ENCODE measurements at places on chromosomes 12 and 14. TPM values are rescaled to one million over a fixed set of nuclear protein-coding genes. Genes with fewer than 3 reads are reported as not detected.

ALDH6A1 gene
- 28.2 TPM for total RNA-seq

FOXN4 gene
- total RNA-seq, result 2.0 TPM

TAS2R7 gene
- not detected for total RNA-seq

OVCH1 gene
- 3.2 TPM for total RNA-seq

NRXN3 gene
- total RNA-seq, result 19.8 TPM

RNASE7 gene
- total RNA-seq, result not detected

RILPL1 gene
- total RNA-seq, result 11.8 TPM

P2RX2 gene
- total RNA-seq, result 2.8 TPM

RNASE11 gene
- not detected for total RNA-seq

MORN3 gene
- 0.80 TPM for total RNA-seq

GPR137C gene
- 6.1 TPM for total RNA-seq

BATF gene
- 2.6 TPM for total RNA-seq

- DNase-seq, result no peak
Observed at GRCh38 chr14:68234101-68234905, 414.7 kb downstream of the RAD51B start.

GRCh38 chr14:26636561-26636960, 38.7 kb upstream of the NOVA1 start:
- no peak for DNase-seq

DNA sequence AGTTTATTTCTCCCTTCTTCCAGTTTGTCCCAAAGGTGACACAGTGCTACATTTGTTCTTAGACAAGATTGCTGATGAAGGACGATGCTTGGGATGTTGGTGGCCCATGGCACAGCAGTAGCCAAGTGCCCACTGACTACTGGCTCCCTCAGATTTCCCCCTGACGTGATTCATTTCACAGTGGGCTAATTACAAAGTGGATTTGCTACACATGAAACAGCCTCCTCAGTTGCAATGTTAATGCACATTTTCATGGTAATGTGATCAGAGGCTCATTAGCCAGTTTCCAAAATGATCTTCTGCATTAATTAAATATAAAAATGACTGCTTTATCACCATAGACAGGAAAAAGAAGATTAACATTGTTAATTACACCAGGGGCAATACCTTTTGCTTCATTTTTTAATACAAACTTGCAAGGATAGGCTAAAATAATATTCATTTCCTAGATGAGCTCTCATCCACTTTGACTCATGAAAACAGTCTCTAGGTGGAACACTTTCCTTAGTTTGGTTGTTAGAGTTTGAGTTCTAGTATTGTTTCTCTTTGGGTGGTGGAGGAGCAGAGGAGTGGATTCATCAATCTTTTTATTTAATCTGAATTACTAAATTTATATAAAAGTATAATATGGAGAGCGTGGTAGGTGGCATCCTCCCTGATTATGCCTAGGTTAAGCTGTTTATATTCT, 250.9 kb downstream of the PDZRN4 start:
- DNase-seq, result no peak

DNA sequence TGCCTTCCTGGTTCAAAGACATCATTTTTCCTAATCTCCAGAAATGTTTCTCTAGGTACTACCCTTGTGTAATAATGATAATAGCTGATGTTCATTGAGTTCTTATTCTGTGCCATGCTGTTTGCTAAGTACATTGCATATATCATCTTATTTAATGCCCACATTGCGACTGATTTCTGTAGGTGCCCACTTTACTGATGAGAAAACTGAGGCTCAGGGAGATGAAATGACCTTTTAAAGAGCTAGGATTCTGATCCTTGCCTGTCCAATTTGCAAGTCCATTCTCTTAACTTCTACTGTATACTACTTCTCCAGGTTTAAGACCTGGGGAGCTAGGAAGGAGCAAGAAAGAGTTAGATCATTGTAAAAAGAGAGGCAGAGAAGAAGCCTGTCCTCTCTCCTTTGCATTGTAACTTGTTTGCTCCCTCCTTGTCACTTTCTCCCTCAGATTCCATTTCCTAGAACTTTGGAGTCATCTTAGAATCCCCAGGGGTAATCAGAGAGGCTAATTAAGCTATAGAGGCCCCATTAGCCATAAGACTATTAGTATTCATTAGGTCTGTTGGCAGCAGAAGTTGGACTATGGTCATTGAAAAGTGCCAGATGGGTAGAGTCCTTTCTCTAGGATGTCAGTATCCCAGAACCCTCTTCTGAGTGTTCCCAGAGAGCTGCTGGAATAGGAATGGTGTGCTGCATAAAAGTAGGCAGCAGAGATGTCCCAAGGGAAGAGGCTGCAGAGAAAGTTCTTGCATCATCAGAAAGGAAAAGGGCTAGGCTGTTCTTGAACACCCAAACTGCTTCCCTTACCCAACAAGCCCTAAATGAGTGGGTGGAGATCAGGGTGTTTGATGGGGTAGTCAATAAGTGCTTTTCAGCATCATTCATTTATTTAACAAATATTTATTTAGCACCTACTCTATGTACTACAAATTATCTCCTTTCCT, 3.1 kb downstream of the DGKA start:
- no peak for DNase-seq

DNA sequence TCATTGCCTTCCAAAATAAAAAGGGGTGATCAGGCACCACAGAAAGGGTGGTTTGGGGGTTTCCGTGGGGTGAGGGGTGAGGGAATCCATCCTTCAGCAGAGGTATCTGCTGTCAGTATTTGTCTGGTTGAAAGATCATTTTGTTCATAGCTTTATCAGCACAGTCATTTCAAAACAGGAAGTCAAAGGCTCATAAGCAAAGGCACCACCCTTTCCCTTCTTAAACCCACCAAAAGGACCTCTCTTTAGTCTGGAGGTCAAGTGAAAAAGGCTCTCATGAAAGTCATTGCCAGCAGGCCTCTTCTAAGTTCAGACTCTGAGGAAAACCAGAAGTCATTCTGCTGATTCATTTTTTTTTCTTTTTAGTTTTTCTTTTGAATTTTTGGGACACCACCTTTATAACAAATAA, 6.2 kb downstream of the CHST11 start:
- DNase-seq, result no peak

DNA sequence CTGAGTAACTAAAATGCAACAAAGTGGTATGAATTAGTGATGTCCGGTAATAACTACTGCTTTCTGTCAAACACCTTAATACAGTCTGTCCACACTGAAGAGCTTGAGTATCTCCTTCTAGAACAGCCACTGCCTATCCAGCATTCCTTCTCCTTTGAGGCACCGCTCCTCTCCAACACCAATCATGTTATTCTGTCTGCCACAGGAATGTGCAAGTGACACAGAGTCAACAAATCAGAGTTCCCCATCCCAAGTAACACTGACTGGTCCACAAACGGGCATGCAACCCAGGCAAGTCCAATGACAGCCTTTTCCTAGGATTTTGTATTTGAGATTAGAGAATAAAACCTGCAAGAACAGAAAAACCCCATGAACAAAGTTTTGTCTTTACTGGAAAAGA, 3.8 kb downstream of the GXYLT1 start:
- DNase-seq, result no peak

GRCh38 chr12:114817571-114818425, 133.8 kb upstream of the TBX3 start:
- no peak for DNase-seq

DNA sequence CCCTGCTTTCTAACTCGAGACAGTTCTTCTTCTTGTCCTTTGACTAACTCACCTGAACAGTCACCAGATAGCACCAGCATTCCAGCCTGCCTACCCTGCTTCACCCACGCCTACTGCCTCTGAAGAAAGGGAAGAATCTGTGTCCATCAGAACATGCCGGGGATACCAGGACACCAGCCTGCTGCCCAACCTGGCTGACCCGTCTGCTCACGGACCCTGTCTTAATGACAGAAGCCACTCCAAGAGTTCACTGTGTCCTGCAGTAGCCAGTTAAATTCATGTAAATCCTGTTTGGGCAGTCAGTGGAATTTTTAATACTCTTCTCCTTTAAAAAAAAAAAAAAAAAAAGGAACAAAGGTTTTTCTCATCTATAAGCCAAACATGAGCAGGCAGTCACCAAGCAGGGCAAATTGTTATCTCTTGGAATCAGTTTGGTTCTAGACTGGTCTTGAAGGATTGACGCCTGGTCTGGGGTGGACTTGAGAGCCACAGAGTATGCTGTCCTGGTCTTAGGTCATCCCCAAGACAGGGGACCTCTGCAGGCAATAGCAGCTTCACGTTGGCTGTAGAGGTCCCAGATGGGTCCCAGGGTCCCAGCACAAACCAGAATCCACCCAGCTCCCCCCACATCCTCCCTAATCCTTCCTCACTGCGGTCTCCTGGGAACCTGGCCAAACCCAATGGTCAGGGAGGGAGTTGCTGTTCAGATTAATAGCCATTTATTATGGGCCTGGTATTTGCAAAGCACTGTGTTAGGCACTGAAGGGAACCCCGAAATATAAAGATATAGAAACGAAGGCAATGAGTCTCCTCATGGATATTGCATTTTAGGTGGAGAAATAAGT, 181.1 kb upstream of the HIF1A start:
- DNase-seq, result no peak

DNA sequence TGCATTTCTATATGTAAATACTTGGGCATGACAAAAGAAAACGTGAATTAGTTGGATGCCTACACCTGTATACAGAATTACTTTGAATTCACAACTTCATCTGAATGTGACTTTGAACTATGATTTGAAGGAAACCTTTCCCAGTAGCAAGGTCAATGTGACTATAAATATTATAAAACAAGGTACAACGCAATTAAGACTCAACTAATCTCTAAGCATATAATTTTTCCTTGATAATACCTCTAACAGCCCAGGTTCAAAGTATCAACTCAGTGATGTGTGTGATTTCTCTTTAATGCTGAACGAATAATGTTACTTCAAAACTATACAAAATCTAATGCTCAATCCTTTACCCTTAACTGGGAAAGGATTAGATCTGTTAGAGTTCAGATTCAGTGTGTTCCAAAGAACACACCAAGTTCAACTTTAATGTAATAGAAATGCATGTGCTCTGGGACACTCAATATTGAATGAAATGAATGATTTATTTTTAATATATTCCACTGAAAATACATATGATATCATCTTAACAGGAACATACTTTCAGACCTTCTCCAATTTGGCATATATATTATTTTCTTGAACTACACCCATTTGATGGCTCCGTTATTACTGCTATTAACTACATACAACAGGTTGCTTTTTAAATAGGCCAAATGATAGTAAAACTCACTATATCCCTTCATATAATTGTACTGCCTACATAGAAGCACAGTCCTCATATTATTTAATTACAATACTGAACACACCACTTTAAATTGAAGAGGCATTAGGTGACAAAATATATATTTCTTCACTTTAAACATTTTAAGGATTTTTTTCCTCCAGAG, 40.1 kb upstream of the MTERF2 start:
- no peak for DNase-seq

DNA sequence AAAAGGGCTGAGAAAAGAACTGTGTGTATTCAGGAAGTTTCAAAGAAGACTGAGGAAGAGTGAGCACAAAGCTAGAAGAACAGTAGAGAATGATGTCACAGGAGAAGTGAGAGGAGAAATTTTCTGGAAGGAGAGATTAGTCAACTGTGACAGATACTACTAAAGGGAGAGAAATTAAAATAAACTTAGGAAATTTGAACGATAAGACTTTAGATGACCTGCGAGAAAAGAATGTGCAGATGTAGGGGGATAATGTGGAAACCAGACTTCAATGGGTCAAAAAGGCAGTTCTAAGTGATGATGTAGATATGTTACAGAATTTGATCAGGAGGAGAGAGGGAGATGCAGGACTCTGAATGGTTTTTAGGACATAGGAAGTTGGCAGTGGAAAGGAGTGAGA, 287.4 kb downstream of the SYT1 start:
- no peak for DNase-seq

GRCh38 chr12:81337886-81338285, 260.0 kb downstream of the ACSS3 start:
- no peak for DNase-seq

- DNase-seq, result no peak
Observed at GRCh38 chr12:132419631-132420246, 70.2 kb upstream of the FBRSL1 start.

GRCh38 chr12:41521872-41522379, 333.8 kb downstream of the PDZRN4 start:
- DNase-seq, result no peak

DNA sequence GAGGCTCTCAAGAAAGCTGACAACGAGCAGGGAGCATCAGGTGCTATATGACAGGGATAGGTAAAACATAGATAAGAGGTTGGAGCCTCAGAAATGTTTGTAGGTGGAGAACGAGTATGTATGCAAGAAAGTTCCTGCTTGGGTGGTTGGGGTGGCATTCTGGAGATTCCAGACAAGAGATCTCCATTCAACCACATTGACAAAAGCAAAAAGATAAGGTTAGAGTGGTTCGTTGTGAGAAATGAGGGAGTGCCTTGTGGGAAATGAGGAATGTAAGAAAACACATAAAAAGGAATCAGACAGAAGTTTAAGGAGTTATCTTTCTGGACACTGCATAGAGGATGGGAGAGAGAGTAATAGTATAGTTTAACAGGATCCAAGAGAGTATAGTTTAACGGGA, 290.3 kb downstream of the DPF3 start:
- DNase-seq, result no peak

- DNase-seq, result no peak
Observed at GRCh38 chr12:47808574-47809365, 10.9 kb downstream of the HDAC7 start.

GRCh38 chr12:26750531-26751175, 82.3 kb downstream of the ITPR2 start:
- DNase-seq, result no peak

DNA sequence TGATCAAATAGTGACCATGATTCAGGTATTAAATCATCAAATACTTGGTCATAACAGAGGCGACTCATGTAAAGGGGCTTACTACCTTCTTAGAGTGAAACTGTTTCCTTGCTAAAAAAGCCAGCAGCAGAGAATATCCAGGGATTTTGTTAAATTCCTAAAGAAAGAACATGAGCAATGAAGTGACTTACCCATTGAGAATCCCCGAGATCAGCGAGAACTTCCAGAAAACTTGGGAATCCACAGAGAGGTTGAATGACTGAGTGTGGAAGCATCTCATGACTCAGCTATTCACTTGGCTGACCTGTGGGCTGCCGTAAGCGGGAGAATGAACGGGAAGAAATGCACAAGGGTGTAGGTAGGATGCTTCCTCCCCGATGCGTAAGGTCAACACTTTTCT, 85.3 kb upstream of the KCNA1 start:
- no peak for DNase-seq

DNA sequence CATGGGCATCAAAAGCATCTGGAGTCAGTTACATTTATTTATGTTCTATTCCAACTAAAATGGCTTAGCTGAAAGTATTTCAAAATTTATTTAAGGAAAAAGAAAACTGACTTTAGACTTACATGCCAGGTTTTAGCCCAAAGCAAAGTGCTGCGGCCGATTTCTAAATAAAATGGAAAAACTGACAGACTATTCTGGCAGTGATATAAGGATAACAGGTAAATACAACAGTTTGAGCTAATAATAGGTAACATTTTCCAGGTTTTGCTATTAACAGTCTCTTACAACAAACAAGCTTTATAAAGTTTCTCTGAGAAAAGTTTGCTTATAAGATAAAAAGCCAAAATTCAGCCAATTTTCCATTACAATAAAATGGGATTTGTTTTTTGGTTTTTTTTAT, 937.2 kb upstream of the FLRT2 start:
- no peak for DNase-seq

GRCh38 chr14:49280566-49280965, 305.6 kb downstream of the RPS29 start:
- no peak for DNase-seq
